ENCODE measurements at places on chromosomes 13 and 19. TPM values are rescaled to one million over a fixed set of nuclear protein-coding genes. Genes with fewer than 3 reads are reported as not detected.
A peak's percentile ranks its signal among the peaks of the same experiment; 100 is the strongest.

DNA sequence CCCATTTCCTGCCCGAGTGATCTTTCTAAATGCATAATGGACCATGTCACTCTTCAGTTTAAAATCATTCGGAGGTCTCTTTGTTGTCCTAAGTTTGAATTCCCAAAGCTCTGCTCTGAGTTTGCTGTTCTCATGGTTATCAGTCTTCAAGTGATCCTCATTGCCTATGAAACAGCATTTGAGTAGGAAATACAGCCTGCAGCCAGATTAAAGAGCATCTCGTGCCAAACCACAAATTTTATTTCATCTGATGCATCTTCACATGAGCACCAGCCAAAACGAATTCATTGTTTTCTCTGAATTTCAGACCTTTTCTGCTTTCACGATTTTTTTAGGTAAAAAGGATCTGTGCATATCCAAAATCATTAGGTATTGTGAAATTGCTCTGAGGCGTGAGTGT, 299.6 kb downstream of the TDRD3 start:
- no peak for DNase-seq

- no peak for DNase-seq
Measured at GRCh38 chr19:3363841-3364500, 2.4 kb upstream of the NFIC start.

GRCh38 chr13:43804461-43805070, 17.8 kb upstream of the ENOX1 start:
- DNase-seq: no peak

- peak; percentile 87 for DNase-seq
Measured at GRCh38 chr19:16371540-16371986, 46.9 kb downstream of the KLF2 start.

- DNase-seq: peak; percentile 38
Measured at GRCh38 chr19:1360818-1361461, 22.8 kb upstream of the NDUFS7 start.

DNA sequence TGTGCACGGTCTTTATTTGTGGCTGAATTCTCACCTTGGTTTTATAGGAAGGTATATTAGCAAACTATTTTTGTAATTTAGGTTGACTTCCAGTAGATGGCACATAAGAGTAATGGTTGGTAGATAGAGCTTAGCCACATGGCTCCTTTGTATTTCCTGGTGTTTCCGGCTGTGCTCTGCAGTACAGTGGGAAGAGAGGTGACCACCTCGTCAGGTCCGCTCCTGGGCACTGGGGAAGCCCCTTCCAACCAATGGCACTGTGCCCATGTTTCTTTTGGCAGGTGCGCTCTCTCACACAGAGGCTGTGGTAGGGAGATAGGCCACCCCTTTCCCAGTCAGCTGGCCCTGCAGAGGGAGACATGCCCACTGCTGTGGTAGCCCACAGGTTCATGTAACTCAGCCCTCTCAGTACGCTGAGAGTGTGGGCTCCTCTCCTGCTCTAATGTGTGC, 74.3 kb upstream of the ATP12A start:
- no peak for DNase-seq

GRCh38 chr13:74570834-74571233, 436.6 kb upstream of the KLF12 start:
- no peak for DNase-seq

GRCh38 chr13:24691381-24691780, 11.2 kb downstream of the ATP12A start:
- no peak for DNase-seq

DNA sequence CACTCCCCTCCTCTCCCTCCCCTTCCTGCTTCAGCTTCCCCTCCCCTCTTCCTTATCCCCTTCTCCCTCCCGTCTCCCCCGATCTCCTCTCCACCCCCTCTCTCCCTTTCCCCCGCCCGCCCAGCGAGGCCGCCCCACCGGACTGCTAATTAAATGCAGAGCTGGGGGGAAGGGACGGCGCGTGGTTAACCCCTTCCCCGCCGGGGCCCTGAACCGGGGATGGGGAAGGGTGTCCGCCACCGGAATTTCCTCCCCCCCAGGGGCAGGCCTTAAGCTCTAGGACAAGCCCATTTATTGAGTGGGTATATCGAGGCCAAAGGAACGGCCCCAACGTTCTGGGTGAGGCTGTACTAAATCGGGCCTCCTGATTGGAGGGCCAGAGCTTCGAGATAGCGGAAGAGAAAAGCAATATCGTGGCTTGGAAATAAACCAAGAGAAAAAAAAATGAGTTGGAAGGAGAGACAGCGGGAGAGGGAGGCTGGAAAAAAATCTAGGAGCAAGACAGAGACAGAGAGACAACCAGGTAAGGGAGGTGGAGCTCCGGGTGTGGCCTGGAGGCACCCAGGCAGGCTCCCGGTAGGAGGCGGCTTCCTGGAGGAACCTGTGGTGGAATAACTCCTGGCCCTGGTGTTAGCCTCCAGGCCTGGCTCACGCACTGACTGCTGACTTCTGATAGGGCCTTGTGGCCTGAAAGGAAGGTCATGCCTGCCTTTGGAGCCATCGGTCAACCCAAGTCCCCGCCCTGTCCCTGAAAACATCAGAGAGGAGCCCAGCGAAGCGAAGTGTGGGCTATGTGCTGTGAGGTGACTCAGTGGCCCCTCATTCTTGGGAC, 11.6 kb upstream of the JUND start:
- DNase-seq: peak; percentile 81

GRCh38 chr19:13622766-13623715, 116.8 kb upstream of the CACNA1A start:
- DNase-seq: no peak

GRCh38 chr19:54654447-54655321, 8.1 kb upstream of the LILRB4 start:
- DNase-seq: no peak

Gene ZNF85
- 2.3 TPM for total RNA-seq

Gene TSSK6
- 2.8 TPM for total RNA-seq

Gene LILRA2
- 0.55 TPM for total RNA-seq

Gene TMEM143
- 18.4 TPM for total RNA-seq

Gene MBOAT7
- 152 TPM for total RNA-seq

Gene ZNF30
- 2.7 TPM for total RNA-seq
